ENCODE measurements at places on chromosomes 16 and 17.
A peak's percentile ranks its signal among the peaks of the same experiment; 100 is the strongest.

- DNase-seq, result no peak
Observed at GRCh38 chr16:57729182-57729484, 6.4 kb upstream of the KATNB1 start.

DNA sequence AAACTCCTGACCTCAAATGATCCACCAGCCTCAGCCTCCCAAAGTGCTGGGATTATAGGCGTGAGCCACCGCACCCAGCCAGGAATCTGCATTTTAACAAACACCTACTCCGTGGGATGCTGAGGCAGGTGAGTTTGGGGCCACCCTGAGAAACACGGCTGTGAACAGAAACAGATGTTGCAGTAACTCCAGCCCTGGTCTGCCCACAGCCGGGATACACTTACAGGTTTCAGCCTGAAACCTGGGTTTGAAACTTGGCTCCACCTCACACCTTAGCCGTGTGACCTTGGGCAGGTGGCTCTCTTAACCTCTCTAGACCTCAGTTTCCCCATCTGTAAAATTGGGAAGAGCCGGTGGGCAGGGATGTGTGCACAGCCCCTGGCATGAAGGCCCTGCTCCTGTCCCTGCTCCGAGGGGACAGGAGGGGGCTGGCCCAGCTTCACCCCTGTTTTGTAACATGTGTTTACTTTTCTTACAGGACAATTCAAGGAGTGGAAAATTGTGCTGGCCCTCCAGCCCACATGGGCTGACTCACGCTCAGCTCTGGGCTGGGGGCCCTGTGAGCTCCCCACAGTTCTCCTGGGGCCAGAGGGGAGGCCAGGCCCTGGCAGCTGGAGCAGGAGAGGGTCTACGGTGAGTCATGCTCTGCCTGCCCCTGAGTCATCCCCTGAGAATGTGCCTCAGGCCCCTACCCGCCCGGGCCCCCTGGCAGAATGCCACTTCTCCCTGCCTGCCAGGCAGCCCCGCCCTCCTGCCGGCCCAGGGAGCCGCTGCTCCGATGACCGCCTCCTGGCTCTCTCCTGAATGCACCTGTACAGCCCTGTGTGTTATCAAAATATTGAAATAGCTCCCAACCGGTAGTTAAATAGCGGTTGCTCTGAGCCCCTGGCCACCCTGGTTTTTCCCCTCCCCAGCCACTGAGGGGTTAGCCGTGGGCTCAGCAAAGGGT, 7.7 kb upstream of the PPL start:
- DNase-seq, result peak; percentile 31

- peak; percentile 20 for DNase-seq
Observed at GRCh38 chr17:60846175-60846574, 168.5 kb downstream of the BCAS3 start.

DNA sequence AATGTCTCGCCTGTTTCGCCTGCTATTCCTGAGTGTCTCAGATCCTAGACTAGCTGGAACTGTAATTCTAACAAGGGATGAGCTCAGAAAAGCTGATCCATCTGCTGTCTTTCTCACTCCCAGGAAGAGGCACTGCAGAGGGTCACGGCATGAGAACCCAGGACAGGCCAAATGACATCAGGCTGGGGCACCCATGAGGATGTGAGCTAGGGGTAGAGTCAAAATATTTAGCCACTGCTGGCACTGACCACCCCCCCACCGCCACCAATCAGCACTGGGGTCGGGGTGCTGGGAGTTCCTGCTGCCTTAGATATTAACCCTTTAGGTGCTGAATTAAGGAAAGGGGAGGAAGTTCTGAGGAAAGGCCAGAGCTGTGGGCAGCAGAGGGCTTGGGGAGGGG, 112.4 kb downstream of the IRX3 start:
- DNase-seq, result no peak

DNA sequence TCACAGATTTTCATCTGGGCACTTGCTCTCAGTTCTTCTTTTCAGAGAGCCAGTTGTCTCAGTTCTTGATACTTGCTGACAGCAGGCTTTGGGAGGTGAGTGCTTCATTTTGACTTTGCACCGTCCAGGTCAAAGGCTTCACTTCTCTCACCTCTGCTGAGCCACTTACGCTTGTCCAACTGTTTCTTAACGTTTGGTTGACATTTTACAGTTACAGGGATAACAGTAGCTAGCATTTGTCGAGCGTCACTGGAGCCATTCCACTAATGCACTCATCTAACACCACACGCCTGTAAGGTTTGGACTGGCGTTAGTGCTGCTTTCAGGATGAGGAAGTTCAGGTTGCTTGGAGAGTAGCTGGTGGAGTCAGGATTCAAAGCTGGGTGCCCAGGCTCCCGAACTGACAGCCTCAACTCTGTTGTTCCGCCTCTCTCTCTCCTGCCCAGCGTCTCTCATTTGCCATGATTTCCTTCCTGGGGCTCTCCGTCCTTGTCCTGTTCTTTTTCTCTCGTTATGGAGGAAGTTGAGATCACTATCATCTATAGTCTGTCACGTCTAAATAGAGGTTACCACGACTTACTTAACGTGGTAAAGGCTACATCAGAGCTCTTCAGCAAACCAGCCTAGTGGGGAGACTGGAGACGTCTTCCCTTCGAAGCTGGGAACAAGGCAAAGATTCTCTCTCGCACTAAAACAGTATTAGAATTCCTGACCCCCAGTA, 220.8 kb downstream of the RPTOR start:
- DNase-seq, result peak; percentile 85

DNA sequence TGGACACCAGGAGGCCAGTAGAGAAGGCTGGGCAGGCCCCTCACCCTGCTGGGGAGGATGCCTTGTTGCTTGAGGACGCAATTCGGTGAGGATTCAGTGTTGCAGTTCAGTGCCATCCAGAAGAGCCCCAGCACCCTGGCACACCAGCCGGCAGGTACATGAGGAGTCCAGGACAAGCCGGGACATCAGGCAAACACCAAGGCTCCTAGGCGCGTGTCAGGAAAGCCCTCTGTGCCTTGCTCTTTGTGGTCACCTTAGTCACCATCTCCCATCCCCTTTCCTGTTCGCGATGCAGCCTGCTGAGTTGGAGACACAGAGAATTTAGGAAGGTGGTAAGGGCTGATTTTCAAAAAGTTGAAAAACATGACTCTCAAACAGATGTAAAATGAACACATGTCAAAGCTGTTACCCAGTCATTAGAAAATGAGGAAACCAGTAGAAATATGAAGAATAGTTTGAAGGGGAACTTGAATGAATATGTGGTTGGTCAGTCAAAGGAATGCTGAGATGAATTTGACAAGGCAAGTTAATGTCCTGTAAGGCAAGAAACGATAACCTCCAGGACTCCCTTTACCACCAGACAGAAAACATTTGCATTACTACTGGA, 2.3 kb upstream of the NCBP3 start:
- DNase-seq, result peak; percentile 39

GRCh38 chr17:81160747-81161453, 4.4 kb upstream of the PVALEF start:
- DNase-seq, result peak; percentile 46

GRCh38 chr17:71237903-71238538, 882.8 kb upstream of the SOX9 start:
- DNase-seq, result no peak

- DNase-seq, result no peak
Observed at GRCh38 chr16:81442916-81443687, 1.5 kb upstream of the CMIP start.

GRCh38 chr17:80354336-80354735, 60.6 kb upstream of the ENDOV start:
- DNase-seq, result no peak

DNA sequence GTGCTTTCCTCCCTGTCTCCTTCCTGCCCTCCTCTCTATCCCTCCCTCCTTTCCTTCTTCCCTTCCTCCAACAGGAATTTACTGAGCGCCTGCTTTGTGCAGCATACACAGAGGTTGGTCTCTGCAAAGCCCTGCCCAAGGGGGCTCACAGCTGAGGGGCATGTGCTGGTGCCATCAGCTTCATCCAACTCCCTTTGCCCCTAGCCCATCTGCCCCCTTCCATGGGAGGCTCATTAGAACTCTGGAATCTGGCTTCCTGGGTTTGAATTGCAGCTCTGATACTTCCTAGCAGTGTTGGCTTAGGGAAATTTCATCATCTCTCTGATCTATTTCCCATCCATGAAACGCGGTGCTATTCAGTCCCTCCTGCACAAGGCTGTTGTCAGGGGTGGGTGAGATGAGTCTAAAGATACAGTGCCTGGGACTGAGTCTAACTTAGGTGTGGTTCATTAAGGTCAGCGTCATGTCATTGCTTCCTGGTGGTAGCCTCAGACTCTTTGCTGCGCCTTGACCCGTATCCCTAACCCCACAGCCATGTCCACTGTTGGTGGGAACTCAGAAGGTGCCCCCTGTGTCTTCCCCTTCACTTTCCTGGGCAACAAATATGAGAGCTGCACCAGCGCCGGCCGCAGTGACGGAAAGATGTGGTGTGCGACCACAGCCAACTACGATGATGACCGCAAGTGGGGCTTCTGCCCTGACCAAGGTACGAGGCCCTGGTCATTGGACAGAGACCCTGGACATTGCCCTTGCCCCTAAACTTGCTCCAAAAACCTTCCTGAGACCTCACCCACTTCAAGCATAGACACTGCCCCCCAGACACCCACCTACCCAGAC, 10.3 kb downstream of the MMP2 start:
- DNase-seq, result no peak

- peak; percentile 90 for DNase-seq
Observed at GRCh38 chr17:41738077-41738800, 3.8 kb upstream of the HAP1 start.

GRCh38 chr17:34275881-34276280, 5.9 kb downstream of the CCL7 start:
- DNase-seq, result no peak

DNA sequence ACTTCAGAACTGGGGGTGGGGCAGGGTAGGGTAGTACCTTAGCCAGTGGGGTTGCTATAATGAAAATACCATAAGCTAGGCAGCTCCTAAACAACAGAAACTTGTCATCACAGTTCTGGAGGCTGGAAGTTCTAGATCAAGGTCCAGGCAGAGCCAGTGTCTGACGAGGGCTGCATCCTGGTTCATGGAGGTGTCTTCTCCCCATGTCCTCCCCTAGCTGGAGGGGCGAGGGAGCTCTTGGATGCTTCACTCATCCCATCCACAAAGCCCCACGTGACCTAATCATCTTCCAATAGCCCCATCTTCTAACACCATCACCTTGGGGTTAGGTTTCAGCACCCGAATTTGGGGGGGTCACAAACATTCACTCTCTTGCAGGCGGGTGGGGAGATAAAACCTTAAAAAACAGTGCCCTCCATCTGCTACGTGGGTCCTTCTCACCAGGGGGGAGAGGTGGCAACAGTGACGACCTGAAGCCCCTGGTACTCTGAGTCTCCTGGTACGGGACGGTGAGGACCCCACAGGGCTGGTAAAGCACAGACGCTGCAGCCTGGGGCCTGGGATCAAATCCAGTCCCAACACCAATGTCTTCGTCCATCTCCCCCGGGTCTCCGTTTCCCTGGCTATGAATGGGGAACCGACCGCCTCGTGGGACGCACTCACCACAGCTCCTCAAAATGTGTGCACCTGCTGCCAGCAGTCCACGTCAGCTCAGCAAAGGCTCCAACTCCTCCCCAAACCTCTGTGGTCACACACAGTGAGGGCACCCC, 22.8 kb downstream of the RAB40B start:
- DNase-seq, result no peak

DNA sequence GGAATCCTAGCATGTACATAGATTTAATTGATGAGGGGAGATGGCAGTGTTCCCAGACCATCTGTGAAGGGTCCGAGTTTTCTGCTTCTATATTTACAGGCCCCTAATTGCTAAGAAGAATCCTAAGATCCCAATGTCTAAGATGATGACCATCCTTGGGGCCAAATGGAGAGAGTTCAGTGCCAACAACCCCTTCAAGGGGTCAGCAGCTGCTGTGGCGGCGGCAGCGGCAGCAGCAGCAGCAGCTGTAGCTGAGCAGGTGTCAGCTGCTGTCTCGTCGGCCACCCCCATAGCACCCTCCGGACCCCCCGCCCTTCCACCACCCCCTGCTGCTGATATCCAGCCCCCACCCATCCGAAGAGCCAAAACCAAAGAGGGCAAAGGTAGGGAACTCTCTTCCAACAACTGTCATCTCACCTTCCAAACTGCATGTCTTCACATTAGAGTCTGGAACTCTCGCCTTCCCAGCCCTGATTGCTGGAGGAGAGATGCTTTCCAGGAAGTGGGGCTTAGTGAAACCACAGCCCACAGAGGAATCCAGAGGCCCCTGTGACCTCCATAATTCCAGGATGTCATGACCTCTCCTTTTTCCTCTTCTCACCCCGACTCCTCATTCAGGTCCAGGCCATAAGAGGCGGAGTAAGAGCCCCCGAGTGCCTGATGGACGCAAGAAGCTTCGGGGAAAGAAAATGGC, 4.7 kb downstream of the CHD3 start:
- no peak for DNase-seq

DNA sequence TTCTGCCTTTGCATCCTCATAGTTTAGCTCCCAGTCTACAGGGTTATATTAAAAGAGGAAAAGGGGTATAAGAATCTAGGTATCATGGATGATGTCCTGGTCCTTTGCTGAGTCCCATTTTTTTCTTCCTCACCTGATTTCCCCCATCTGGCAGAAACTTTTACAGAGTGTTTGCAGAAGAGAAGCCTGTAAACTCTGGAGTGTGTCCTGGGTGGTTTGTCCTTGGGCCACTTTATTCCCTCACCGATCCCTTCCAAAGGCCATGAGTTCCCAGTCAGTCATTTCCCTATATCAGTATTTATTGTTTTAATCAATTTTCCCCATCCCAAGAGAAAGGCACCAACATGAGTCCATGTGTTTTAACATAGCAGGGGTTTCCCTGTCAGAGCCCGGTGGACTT, 638.2 kb downstream of the WWOX start:
- no peak for DNase-seq

DNA sequence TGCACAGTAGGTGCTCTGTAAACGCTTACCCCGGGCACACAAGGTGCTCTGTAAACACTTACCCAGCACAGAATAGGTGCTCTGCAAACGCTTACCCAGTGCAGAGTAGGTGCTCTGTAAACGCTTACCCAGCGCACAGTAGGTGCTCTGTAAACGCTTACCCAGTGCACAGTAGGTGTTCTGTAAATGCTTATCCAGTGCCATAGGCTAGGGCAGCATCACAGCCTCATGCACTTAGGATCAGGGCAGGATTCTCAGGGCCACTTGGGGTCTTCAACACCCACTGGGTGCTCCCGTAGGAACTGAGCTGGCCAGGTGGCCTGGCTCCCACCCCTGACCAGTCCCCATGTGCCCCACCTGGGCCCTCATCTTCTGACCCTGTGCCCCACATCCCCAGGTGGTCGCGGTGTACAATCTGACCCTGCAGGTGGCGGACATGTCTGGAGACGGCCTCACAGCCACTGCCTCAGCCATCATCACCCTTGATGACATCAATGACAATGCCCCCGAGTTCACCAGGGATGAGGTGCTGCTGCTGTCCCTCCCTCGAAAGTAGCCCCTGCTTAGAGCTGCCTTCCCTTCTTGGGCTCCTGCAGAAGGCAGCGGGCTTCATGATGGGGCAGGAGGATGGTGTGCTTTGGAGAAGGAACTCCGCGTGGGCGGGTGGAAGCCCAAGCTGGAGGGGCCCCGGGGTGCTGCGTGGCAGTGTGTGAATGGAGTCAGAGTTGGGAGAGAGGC, 13.1 kb downstream of the SLC22A31 start:
- DNase-seq, result peak; percentile 54

DNA sequence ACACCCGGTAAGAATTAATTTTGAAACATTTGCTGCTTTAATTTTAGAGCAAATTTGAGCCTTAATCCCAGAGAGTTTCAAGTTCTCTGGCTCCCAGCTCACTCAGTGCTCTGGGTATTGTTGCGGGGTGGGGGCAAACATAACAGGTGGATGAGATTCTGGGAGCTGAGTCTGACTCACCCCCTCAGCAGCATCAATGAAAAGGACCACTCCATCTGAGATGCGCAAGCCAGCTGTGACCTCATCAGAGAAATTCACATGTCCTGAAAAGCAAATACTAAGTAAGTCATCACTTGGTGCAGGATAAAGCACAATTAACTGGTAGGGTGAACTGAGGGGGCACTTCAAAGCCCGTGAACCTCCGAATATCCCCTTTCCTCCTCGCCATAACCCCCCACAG, 19.9 kb downstream of the EFTUD2 start:
- DNase-seq, result no peak

All from KBM-7 (cell line).